NCI-H1436 (cell line): ENCODE measurements at places on chromosomes 1 and 21.

DNA sequence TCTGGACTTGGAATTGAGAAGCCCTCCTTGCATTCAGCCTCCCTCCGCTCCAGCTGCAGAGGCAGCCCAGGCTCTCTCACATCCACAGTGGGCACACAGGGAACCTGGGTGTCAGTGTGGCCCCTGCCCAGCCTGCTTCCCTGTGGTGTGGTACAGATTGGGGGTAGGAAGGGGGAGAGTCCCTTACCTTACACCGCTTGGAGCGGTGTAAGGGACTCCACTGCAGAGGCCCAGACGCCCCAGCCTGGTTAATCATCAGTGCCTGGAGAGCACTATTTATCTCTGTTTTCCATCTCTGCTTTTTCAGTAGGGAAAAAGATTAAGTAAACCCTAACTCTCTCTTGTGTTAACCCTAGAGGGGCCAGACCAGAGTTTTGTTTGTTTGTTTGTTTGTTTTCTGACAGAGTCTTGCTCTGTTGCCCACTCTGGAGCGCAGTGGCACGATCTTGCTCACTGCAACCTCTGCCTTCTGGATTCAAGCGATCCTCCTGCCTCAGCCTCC is 803 bp upstream of the RHBG start:
- no peak for DNase-seq

GRCh38 chr1:15808955-15809354 is 1.5 kb upstream of the UQCRHL start:
- no peak for DNase-seq

DNA sequence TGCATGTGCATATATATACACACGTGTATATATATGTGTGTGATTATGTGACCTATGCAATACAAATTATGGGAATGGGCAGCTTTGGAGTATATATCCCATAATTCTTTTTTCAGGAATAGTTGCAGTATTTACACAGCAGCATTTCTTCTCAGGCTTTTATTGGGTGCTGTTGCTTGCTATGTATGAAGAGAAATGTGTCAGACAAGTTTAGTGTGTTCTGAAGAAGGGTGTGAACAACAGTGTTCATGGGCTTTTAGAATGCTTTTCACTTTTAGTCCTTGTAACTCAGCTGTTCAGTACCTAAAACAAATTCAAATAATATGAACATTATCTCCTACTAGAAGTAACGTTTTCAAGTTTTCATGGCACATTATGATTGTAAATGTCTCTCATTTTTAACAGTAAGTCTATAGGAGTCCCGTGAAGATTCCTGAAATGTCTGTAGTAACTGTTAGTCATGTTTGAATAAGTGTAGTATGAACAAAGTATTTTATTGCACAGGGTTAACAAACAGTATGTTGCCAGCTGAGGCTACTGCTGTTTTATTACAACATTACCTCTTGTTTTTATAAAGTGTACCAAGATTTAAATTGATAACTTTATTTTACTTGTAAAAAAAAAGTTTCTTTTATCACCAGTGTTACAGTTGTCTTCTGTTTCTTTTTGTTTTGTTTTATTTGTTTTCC is 42.5 kb downstream of the TMED5 start:
- DNase-seq = no peak

DNA sequence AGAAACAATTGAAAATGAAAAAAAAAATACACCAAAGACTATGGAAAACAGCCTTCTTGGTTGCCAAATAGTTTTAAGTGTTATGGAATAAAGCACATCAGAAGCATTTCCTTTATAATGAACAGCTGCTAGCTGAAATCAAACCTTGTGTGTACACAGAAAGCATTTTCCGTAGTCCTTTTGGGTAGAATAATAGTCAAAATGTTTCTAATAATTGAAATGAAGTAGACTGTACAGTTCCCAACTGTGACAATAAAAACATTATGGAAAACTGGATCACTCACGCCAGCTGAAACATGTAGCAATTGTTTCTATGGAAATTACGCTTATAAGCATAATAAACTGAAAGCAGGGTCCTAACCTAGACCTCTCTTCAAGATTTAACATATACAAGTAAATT is 856.3 kb upstream of the B3GALT2 start:
- no peak for DNase-seq

DNA sequence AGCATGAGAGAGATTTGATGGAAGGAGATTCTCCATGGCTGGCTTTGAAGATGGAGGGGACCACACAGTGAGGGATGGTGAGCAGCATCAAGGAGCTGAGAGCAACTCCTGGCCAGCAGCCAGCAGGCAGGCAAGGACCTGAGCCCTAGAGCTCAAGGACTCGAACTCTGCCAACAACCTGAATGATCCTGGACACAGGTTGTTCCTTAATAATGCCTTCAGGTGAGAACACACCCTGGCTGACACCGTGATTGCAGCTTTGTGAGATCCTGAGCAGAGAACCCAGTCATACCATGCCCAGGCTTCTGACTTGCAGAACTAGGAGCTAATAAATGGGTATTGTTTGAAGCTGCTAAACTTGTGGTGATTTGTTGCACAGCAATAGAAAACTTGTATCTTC is 183.1 kb downstream of the LMX1A start:
- DNase-seq = no peak

GRCh38 chr1:2552189-2552588 is 4.0 kb upstream of the TNFRSF14 start:
- no peak for DNase-seq

- peak; percentile 68 for DNase-seq
These were observed 28.1 kb downstream of the RABIF start for GRCh38 chr1:202860744-202861419.

DNA sequence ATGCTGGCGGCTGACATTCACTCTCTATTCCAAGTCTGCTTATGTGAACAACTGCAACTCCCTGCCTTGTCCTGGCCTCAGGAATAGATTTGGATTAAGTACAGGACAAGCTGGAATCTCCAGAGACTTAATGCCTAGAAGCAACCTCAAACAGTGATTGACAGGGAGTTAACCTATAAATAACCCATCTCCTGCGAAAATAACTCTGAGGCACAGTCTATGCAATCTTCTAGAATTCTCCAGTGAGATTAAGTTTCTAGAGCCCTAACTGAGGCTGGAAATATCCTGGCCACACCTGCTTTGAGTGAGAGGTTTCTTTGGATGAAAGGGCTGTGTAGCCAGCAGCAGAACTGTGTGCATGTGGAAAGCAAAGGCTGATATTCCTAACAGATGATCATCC is 25.3 kb upstream of the ATP1A1 start:
- DNase-seq = no peak

DNA sequence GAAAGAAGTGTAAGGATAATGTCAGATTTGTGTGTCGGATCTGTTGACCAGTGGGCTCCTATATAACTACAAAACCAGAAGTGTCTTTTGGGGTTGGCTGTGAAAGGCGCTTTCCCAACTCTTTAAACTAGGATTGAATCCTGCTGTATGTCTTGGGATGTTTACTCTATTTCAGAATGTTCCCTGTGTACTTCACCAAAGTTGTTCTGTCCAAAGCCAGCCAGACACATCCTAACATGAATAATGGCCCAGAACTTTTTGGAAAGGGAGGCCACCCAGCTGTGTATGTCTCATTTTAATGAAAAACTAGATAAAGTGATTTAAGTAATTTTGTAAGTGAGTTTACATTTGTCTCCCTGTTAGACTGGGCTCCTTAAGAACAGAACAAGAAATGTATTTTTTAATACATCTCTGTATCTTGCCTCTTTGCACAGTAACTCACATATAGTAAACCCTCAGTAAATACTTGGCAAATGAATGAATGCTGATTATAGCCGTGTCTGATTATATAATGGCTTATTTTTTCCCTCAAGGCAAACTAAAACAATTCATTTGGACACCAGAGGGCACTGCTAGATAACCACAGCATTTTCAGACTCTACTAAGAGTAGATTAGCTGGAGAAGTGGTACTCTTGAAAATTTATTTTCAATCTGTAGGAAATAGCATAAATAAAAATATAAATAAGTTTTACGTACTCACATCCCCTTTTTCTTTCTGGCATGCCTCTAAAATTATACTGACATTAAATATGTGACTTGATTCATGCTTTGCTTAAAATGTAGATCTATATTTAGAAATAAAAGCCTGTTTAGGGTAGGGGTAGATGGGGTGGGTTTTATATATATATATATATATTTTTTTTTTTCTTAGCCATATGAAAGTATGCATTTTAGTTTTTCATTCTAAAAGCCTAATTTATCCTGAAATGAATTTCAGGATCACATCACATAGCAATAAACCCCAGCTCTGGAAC is 23.8 kb downstream of the TSEN15 start:
- DNase-seq = peak; percentile 38

DNA sequence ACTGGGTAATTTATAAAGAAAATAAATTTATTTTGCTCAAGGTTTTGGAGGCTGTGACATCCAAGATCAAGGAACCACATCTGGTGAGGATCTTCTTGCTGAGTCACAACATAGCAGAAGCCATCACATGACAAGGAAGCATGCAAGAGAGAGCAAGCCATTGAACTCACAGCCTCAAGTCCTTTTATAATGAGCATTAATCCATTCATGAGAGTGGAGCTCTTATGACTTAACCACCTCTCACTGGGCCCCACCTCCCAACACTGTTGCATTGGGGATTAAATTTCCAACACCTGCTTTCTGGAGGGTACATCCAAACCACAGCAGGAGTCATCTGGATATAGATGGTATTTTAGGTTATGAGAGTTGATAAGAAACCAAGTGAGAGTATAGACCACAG is 20.6 kb upstream of the EGLN1 start:
- no peak for DNase-seq
